ENCODE measurements at places on chromosomes 7 and 10.

- DNase-seq, result no peak
Observed at GRCh38 chr7:101865031-101865430, 47.6 kb downstream of the CUX1 start.

- no peak for DNase-seq
Observed at GRCh38 chr10:48254750-48255512, 19.6 kb downstream of the FRMPD2 start.

DNA sequence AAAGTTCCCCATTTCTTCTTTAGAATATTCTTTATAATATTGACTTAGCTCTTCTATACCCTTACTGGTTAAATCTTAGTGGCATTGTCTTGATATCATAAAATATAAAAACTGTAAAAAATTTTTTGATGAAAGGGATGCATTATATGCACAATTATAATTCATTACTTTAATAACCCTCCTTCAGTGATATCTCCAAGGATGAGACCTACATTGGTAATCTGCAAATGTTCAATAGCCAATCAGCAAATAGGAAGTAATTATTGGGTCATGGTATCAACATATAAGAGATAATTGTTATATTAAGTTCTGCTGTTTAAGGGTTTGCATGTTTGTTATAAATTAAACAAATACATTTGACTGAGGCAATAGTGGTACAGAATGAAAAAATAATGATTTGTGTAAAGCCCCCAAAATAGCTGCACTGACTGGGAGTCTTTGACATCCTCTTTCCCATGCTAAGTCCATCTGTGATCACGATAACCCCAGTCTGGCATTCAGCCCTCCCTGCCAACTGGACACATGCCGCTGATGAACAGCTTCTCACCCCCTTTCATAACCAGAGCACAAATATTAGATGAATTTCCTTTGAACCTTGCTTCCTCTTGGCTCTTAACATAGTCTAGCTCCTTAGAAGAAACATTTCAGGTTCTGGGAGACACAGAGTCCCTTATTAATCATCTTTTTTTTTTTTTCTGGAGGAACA is 169.5 kb downstream of the CPED1 start:
- DNase-seq, result no peak

DNA sequence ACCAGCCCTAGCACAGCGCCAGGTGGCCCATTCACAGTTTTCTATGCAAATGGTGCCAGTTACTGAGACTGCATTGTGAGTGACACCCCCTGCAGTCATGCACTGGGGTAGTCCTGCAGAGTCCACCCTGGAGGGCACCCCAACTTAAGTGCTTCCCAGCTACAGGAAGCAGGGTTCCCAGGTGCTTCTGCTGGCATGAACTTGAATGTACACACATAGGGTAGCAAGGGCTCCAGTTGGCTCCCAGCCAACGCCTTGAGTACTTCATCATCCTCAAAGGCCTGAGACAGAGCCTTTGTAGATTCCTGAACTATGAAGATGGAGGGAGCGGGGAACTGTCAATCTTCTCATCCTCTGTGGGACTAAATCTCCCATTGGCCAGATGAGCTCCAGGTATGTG is 11.5 kb upstream of the NPFFR1 start:
- DNase-seq, result no peak

DNA sequence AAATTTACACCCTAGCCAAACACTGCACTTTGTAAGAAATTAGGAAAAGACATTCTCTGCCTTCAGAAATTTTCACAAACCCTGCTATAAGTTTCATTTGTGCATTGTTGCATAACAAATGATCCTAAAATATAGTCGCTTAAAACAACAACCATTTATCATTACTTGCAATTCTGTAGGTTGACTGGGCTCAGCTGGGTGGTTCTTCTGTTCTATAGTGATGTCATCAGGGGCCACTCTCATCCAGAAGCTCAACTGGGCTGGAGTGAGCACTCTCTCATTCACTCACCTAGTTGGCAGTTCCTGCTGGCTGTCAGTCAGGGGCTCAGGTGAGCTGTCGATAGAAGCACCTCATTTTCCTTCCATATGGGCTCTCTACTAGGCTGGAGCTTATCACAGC is 20.7 kb upstream of the FGFR2 start:
- no peak for DNase-seq

DNA sequence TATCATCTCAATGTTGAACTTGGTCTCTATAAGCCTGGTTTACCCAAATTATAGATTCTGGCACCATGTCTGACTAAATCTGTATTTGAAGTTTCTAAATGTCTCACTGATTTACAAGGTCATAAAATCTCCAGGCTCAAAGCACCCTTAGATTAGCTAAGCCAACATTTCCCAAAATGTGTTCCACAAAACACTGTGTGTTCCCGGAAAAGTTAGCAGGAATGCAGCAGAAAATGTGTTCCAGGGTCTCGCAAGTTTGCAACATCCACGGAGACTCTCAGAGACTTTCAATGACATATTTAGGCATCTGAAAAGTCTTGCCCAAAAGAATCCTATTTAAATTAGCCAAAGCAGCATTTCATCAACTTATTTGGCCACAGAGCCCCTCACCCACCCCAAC is 91.9 kb downstream of the SORBS1 start:
- DNase-seq, result no peak

GRCh38 chr7:15967551-15967950 is 281.1 kb upstream of the MEOX2 start:
- no peak for DNase-seq
